CD4-positive, alpha-beta T cell treated with Interleukin-17A for 1 hour (primary cell): ENCODE measurements at places on chromosomes 2 and 18.

GRCh38 chr18:44851856-44852621 lies 171.4 kb downstream of the SETBP1 start:
- no peak for DNase-seq

DNA sequence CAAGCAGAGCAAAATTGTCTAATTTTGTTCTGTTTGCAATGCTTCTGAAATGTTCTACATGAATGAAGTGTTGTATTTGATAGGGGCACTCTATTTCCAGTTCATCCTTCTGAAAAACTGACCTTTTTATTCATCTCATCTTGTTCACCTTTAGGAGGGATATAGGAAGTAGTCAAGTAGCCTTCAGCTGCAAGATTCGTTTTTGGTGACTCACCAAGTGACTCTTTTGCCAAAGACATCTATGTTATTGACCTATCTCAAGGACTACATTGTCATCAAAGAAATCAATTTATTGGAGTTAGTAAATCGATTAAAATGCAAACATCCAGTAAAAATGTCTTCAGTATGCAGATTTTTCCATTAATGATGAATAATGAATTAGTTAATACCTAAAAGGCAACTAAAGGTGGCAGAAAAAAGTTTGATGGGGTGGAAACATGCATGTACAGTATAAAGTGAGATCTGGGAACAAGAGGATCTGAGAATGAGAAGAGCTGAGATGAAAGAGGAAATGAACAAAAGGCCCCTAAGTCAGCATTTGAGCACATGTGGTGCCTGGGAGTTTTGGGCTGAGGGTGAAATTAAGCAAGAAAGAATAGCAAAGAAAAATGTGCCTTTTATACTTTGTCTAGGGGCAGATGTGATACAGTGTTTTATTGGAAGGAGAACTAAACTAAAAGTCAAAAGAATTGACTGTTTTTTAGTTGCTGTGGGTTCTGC lies 255.1 kb upstream of the LINC00305 start:
- DNase-seq: no peak

DNA sequence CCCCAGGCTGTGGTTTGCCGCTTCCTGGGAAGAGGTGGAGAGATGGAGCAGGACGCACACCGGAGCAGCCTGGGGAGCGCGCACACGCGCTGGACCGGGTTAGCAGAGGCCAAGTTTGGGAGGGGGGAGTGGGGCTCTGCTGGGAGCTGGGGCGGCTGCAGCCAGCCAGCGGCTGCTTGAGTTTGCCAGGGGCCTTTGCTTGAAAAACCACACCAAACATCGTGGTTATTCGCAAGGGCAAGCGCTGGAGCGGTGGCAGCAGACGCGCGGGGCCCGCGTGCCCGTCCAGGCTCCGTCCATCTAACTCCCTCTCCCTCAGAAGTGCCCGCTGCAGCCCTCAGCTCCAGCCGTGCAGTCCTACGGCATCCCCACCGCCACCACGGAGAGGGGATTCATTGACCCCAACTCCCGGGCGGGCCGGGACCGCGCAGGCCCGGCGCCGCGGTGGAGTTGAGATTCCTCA lies 4.6 kb downstream of the PTGR3 start:
- no peak for DNase-seq

GRCh38 chr18:12239431-12239830 lies 14.7 kb upstream of the CIDEA start:
- no peak for DNase-seq

DNA sequence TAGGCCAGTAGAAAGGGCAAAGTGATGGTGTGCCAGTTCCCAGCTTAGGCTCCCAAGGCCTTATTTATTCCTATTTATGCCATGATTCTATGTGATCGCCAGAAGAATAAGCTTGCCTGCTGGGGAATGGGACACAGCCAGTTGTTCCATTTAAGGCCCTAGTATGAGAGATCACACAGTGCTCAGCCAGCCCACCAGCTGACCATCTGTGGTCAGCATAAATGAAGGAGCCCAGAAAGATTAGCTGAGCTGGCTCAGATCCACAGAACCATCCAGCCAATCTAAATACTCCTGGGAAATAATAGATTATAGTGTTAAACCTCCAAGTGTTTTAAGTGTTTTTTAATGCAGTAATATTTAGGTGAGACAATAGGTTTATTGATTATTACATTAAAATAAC lies 12.6 kb upstream of the L3MBTL4 start:
- no peak for DNase-seq

DNA sequence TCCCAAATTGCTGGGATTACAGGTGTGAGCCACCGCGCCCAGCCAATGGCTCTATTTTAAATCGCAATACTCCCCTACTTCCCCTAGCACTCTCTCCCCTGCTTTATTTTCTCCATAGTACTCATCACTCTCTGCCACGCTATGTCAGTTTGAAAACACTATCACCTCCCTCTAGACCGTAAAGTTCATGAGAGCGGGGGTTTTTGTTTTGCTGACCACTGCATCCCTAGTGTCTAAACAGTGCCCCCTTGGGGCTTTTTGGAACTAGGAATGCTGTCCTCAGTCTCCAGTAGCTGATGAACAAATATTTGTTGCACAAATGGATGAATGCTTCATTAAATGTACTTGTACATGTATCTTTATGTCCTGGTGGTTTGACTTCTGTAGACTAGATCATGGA lies 44.1 kb downstream of the ATOH8 start:
- DNase-seq: no peak

GRCh38 chr2:227308784-227309183 lies 16.3 kb upstream of the MFF start:
- no peak for DNase-seq

- DNase-seq: no peak
These were observed 20.3 kb downstream of the RMC1 start for GRCh38 chr18:23523429-23524212.

GRCh38 chr2:74414881-74415761 lies 6.3 kb downstream of the C2orf81 start:
- no peak for DNase-seq

DNA sequence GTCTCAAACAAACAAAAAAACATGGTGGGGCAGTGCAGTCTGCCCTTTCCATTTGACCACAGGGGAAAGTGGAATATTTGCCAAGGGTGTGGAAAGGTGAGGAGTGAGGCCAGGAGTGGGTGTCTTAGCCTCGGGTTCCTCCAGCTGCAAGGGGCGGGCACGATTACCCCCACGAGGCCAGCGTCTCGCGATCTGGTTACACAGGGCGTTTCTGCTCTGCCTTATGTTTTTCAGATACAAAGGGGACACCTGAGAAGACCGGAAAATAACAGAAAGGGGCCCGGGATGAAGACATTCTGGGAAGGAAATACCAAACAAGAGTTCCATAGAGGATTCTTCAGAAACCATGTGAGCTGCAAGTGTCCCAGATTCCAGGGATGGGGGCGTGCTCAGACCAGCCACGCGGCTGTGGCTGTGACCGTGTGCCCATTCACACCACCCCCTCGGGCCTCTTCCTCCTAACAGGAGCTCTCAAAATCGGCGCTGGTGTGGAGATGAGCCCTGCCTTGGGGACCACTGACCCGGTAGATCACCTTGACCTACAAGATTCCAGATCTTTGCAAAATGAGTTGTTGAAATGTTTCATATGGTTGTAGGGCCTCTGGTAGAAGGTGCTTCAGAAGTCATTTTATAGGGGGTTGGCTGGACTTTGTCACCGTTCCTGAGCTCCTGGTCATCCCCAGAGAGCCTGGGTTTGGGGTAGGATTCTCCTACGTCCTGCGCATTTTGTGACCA lies 34.2 kb downstream of the FAM178B start:
- DNase-seq: no peak

DNA sequence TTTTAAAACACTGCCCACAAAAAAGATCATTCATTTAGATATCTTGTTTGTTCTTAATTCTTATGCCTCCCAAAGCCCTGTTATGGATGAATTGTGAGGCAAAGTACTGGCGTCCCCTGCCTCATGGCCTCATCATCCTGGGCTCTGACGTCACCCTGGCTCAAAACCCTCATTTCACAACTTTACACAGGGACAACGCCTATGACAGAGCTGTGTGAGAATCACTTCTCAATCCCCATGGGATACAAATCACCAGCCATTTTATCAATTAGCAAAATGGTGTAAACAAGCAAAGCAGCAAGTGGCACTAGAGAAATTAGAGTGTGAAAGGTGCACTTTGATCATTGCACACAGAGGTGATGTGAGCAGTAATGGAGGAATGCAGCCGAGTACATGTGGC lies 16.6 kb downstream of the FHOD3 start:
- DNase-seq: no peak

DNA sequence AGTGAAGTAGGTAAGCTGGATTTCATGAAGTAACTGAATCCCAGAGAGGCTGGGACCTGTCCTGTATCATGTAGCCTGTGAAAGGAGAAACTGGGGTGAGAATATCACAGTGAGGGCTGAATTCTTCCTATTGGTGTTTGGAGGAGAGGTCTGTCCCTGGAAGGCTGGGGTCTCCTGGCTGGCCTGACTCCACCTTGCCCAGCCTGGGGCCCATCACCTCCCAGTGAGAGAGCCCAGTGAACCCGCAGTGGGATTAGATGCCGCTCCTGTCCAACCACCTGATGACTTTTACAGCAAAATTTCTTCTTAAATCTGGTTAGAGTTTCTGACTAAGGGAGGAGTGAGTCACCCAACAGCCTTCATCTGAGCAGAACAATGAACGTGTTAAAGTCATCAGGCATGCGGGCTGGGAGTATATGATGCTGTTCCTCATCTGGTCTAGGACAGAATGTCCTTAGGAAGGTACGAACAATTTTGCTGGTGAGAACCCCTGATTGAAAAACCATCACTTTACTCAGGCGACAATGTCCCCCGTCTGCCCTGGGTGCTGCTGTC lies 152.9 kb downstream of the LPIN1 start:
- no peak for DNase-seq

DNA sequence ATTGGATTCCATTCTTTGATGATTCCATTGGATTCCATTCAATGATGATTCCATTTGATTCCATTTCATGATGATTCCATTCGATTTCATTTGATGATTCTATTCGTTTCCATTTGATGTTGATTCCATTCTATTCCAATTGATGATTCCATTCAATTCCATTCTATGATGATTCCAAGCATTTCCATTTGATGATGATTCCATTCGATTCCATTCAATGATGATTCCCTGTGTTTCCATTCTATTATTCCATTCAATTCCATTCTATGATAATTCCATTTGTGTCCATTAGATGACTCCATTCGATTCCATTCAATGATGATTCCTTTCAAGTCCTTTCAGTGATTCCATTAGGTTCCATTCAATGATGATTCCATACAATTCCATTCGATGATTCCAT lies 1090.5 kb downstream of the RPIA start:
- no peak for DNase-seq

DNA sequence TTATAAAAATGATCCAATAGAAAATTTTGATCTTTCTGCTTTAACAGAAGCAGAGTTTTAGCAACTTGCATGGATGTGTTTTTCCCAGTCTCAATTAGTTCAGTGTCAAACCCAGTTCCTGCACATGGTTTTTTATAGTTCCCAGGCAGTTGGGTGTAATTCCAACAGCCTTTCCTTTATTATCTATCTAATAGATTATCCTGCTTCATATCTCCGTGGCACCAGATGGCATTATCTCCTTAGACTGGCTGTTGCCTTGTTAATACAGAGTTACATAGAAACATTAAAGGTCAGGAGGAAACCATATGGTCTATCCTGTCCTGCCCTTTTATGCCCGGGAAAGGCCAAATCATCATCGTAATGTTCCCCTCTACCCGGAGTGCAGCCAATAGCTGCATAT lies 400.9 kb upstream of the SMIM21 start:
- no peak for DNase-seq

DNA sequence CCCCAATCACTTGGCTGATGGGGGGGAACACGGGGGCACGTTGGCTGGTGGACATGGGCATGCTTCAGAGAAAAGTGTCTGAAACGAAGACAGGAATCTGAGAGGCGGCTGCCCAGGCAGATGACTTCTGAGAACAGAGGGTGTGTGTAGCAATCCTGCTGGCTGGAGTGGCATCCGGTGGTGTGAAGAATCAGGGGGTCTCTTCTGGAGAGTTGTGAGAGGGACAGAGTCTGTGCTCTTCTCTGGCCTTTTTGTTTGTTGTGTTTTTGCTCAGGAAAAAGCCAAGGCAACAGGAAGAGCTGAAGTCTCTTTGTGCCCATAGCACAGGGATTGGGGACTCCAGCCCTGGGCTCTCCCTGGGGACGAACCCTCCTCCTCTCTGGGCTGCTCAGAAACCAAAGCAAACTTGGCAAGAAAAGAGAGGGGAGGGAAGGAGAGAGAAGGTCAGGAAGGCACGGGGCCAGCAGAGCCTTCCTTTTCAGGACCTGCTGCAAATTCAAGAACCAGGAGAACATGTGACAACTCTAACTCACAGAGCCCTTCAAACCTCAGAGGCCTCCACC lies 97.0 kb upstream of the SMAD2 start:
- DNase-seq: no peak

GRCh38 chr2:197300139-197300538 lies 10.4 kb downstream of the ANKRD44 start:
- no peak for DNase-seq

- DNase-seq: no peak
These were observed 10.8 kb downstream of the GALNT1 start for GRCh38 chr18:35592298-35592697.

DNA sequence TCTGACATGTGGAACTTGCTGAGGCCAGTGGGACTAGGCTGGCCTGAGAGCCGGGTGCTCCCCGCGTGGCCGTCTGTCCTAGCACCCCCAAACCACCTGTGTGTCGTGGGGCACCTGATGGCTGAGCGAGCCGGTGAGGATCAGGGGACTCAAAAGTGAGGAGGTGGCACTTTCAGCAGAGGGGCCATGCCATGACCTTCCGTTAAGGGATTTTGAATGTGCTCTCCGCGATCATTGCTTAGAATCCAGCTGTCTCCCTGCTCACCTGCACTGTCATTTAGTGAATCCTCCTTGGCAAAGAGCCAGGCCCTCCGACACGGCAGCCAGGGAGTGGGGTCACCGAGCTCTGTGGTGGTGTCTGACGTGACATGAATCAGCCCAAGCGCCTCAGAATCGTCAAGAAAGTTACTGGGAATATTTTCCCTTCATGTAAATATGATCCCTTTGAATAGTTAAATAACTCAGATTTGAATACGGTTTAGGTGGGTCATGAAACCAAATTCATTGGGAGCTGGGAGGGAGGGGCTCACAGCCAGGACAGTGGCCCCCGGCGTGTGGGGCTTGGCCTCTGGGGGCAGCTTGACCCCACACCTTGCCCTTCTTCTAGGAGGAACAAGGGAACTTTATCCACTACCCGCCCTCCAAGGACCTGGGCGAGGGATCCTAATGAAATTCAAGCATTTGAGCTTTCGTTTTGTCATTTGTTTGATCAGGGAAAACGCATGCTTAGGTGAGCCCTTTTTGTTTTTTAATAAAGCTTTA lies 9.5 kb downstream of the NFATC1 start:
- DNase-seq: peak; percentile 49

- DNase-seq: no peak
These were observed 325.6 kb downstream of the SS18 start for GRCh38 chr18:25764777-25765176.

GRCh38 chr2:29782549-29783458 lies 138.6 kb downstream of the ALK start:
- DNase-seq: no peak

DNA sequence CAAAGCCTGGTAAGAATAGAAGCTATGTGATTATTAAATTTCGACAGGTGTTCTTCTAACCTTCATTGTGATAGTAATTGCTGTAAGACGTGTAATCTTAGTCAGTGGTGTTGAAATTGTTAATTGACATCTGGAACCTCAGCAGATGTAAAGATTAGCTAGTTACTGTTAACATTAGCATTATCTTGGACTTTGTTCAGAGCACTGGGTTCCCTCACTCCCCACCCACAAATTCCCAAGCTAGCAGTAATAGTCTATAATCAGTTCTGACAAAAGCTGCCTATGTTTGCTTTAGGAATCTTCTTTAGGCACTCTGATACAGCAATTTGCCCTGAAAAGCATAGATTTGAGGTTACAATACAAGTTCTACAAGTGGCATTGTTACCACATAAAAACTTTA lies 233.7 kb downstream of the EN1 start:
- no peak for DNase-seq

- peak; percentile 77 for DNase-seq
These were observed 572 bp downstream of the RPS27A start for GRCh38 chr2:55232863-55233657.
